ENCODE measurements at places on chromosomes 2 and 18. TPM values are rescaled to one million over a fixed set of nuclear protein-coding genes. Genes with fewer than 3 reads are reported as not detected.

GRCh38 chr2:12931186-12931844 is 214.6 kb downstream of the TRIB2 start:
- DNase-seq = no peak

The AKAIN1 gene
- polyA plus RNA-seq = not detected

- DNase-seq = no peak
Measured at GRCh38 chr2:230929381-230930148, 4.5 kb upstream of the GPR55 start.

GRCh38 chr2:109401370-109401769 is 212.4 kb downstream of the SEPTIN10 start:
- DNase-seq = no peak

DNA sequence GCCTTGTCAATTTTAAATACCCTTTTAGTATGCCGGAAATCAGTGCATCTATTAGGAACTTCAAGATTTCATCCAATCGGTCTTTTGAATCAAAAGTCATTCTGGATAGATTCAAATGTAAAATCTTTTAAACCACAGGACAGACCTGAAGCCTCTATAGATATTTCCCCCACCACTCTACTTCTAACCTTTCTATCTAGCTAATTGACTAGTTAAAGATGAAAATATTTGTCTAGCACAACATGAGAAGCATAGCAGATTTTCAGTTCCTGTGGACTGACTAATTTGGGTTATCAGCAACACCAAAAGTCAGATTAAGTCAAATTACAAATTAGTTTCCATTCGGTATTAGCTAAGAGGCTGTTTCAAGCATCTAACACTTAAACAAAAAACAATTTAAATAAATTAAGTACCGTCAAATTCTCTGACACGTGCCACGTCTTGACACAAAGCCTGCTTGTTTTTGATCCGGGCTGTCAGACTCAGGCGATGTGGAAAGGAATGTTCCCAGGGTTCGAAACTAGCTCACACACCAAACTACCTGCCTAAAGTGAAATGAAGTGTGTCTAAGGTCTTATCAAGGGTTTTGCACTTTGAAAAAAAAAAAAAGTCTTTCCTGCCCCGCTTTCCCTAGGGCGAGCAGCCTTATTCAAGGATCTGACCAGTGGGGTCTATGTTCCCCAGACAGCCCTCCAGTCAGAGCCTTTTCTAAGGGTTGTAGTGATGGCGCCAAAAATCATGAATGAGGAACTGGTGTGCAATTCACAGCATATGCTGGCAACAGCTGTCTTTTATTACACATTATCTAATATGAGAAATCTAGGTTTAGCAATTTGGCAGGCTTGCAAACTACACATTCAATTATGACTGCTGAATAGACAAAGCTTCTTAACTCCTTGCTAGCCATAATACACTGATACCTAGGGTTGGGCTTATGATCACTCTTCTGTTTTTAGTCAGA is 4.7 kb downstream of the CYTIP start:
- peak; percentile 29 for DNase-seq

GRCh38 chr2:134648586-134648985 is 70.2 kb downstream of the TMEM163 start:
- DNase-seq = no peak

- no peak for DNase-seq
Measured at GRCh38 chr2:207938886-207939285, 86.4 kb downstream of the PLEKHM3 start.

- no peak for DNase-seq
Measured at GRCh38 chr18:31983020-31983419, 35.6 kb upstream of the RNF125 start.

DNA sequence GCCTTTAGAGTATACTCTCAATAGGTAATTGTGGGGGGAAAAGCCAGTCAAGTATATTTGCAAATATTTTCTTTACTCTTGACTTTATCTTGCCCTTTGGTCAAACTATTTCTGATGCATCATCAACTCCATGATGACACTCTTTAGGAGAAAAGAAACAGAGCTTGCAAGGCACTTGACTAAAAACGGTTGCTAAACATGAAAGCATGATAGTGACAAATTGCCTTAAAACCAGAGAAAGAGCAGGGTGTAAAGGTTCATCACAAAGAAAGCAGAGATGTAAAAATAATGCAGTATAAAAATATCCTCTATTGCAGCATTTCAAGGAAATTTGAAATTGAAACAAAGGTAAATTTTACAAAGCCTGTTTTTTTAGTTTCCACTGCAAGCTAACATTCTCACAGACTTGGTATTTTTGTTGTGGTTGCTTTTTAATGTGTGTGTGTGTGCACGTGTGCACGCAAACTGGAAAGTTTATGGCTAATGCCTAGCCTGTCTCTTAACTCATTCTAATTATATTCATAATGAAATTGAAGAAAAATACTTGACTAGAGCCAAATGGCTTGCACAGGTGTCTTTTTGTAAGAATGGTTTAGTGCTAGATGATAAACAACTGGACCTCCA is 503.6 kb downstream of the ARHGAP15 start:
- no peak for DNase-seq

- DNase-seq = no peak
Measured at GRCh38 chr2:138432971-138433370, 68.6 kb upstream of the SPOPL start.

The DGUOK gene
- polyA plus RNA-seq = 63.6 TPM

DNA sequence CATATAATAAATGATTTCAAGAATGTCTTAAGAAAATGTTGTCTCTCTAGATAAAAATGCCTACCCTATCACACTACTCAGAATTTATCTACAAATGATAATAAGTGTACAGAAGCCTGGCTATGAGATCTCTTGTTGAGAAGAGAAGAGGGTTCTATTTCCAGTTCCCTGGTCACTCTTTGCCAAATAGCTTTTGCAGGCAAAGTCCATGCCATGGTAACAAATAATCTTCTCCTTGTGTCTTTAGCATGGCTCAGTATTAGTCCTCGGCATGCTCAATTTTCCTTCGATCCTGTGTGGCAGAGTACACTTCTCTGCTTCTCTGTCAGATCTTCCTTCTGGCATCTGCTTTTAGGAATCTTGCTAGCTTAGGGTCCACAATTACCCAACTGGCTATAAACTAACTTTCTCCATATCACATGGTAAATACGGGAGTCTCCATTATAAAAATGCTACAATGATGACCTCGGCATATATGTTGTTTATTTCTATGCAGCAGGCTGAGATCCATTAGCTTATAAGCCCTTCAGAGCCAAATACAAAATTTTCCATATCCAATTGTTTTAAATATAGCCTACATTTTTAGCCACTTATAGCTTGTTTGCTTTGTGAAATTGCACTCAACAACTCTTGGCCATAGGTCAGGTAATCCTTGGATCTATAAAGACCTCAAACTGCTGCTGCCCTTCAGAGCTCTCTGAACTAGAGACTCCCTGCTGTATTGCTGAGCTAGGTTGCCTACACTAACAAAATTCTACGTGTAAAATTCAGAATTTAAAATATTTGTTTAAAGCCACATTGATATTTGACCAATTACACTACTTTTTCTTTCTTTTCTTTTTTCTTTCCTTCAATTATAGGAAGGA is 157.5 kb downstream of the FSIP2 start:
- no peak for DNase-seq

DNA sequence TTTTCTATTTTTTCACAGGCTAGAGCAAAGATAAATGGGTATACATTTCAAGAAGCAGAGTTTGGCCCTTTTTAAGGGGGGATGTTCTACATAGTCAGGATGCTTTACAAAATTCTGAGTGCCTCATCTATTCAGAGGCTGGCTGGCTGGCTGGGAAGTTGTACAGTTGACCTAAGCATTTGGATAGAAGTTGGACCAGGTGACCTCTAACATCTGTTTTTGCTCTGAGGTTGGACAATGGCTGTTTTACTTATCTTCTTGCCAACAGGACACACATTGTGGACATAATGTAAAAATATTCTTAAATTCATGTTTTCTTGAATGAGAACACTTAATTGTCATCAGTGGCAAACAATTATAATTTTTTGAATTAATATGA is 205.4 kb downstream of the PTPRM start:
- DNase-seq = no peak

DNA sequence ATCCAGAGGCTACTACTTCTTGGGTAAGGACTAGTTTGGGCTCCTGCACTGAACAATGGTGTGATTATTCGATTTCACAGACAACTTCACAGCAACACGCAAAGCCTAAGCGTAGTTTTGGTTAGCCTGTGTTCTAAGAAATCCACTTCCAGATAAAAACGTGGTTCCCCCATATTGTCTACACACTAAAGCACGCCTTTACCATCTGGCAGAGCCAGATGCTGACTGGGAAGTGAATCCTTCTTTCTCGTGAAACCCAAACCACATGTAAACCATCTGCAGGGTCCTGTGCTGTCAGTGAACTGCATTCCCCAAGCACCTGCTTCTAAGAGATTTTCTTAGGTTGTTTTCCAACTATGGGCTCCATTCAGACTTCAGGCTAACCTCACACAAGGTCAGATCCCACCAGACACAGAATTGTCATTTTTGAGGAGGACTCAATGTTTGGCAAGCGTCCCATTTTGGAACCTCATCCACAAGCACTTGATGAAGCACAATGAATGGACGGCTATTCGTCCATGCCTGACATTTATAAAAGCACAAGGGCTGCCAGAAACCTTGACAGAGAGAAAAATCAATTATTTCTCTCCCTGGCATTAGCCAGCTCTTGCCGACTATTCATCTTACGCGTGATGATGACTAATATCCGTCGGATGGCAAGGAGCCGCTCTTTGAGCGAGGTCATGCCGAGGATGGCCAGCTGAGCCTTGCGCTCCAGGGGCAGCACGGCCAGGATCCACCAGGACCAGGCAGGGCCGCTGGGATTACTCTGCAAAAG is 38.4 kb downstream of the LONRF2 start:
- no peak for DNase-seq

DNA sequence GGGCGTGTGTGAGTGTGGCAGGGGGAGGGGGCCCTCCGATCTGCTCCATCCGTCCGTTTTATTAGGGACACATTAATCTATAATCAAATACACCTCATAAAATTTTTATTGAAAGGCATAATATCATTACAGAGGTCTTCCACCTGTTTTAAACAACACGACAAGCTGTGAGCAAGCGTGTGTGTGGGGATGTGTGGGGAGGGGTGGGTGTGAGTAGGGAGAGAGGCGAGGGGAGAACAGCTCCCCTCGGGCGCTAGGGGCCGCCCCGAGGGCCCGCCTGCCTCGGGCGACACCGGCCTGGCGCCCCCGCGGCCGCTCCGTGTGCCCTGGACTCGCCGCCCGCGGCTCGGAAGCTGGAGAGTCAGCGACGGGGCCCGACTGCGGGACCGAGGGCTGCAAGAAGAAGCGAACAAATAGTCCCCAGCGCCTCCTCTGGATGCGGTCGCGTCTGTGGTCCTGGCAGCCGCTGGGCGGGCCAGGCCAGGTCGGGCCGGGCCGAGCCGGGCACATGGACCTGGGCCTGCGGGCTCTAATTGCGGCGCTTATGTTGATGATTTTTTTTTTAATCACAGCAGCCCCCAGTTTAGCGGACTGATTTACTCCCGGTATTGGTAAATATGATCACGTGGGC is 352 bp upstream of the HOXD9 start:
- no peak for DNase-seq

GRCh38 chr2:67516362-67516761 is 119.2 kb downstream of the ETAA1 start:
- peak; percentile 62 for DNase-seq

GRCh38 chr2:105072039-105072438 is 34.2 kb downstream of the MRPS9 start:
- no peak for DNase-seq

The CHST9 gene
- 2.9 TPM for polyA plus RNA-seq

GRCh38 chr18:26046419-26047077 is 43.9 kb downstream of the SS18 start:
- no peak for DNase-seq

- no peak for DNase-seq
Measured at GRCh38 chr2:88614497-88615157, 12.6 kb downstream of the EIF2AK3 start.

The TCF4 gene
- polyA plus RNA-seq = 67.2 TPM

- no peak for DNase-seq
Measured at GRCh38 chr2:219628986-219629901, 1.8 kb downstream of the SLC4A3 start.

- peak; percentile 12 for DNase-seq
Measured at GRCh38 chr2:165825041-165825440, 31.0 kb upstream of the GALNT3 start.

GRCh38 chr2:127640082-127641072 is 5.6 kb upstream of the GPR17 start:
- DNase-seq = no peak

DNA sequence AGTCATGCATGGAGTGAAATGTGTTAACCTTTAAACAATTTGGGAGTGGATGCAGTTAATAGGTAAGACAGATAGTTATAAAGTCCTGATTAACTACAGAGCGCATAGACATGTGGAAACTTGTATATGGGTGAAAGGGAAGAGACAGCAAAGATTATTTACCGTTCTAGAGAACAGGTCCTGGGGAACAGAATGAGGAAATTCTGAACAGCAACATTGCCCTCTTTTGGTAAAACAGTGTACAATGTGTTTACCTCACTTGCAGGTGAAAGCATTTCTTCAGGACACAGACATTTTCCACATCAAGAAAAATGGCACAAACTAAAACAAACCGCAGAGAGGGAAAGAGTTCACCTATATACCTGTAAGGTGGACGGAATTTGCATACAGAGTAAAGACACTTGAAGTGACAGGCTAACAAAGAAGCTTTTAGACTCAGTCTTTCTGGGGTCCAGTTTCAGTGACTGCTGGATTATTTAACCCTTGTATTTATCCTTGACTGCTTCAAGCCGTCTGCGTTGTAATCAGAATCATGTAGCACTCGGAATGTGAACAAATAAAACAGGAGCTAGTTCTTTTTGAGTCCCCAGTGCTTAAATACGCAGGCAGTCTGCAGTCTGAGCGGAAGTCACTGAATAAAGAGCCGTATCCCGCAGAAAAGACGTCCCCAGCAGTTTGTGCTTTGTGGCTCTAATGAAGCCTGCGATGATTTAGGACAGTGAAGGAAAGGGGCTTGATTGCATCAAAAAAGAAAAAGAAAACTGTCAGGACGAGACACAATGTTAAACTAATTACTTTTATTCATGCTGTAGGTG is 364.8 kb upstream of the GALNT5 start:
- peak; percentile 54 for DNase-seq

The ANKRD39 gene
- 11.0 TPM for polyA plus RNA-seq

- DNase-seq = no peak
Measured at GRCh38 chr2:85673716-85674375, 5.8 kb upstream of the SFTPB start.

GRCh38 chr2:43898134-43898837 is 59.5 kb downstream of the ABCG8 start:
- DNase-seq = peak; percentile 23
